Anterior cingulate cortex (tissue), 58 donors: ENCODE measurements at places on chromosomes 11 and 22.

DNA sequence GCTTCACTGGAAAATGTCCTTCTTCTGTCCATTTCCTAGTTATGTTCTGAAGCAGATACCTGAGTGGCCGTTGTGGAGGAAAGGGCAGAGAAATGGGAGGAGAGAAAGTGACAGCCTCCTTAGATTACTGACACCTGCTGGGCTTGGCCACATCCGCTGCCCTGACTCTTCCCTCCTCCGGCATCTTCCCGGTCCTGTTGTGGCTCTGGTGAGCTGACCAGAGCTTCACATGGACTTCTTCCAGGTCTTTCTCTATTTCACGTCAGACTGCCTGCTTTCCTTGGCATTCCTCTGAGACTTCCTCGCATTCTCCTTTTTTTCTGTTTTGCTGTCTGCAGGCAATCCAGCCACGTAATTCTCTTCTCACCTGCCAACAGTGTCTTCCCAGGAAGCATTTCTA, 138.7 kb upstream of the E2F8 start:
- no peak for DNase-seq

DNA sequence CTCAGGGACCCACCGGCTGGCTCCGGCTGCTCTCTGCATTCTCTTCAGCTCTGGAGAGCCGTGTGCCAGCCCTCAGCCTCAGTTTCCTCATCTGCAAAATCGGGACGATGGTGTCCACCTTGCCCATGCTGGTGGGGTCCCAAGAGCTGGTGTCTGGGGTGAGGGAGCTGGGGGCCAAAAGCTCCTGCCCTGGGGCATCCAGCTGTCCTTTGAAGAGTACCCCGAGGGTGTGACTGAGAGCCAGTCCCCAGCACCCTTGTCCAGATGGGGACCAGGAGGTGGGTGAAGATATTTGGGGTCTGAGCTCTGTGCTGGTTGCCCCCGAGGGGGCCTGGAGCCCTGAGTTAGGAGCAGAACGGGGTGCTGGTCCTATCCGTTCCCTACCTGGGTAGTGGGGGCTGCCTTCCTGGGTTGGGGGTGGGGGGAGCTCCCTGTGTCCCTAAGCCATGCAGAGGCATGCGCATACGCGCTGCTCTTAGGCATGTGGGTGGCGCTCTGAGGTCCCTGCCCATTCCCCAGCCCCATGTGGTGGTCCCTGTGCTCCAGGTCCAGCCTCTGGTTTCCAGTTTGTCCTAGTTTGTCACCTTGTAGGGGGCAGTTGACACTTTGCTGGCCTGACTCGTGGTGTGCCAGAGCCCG, 4.9 kb downstream of the LRP5 start:
- DNase-seq: no peak

GRCh38 chr22:40462195-40462984, 92.0 kb downstream of the SGSM3 start:
- no peak for DNase-seq

- DNase-seq: no peak
These were observed 555.3 kb downstream of the MIAT start for GRCh38 chr22:27212617-27213177.
